ENCODE measurements at places on chromosomes 6 and 20.
A peak's percentile ranks its signal among the peaks of the same experiment; 100 is the strongest.

GRCh38 chr6:40888456-40888990, 150.5 kb downstream of the UNC5CL start:
- DNase-seq, result no peak

- DNase-seq, result no peak
These were observed 258.3 kb upstream of the FOXQ1 start for GRCh38 chr6:1053586-1053985.

DNA sequence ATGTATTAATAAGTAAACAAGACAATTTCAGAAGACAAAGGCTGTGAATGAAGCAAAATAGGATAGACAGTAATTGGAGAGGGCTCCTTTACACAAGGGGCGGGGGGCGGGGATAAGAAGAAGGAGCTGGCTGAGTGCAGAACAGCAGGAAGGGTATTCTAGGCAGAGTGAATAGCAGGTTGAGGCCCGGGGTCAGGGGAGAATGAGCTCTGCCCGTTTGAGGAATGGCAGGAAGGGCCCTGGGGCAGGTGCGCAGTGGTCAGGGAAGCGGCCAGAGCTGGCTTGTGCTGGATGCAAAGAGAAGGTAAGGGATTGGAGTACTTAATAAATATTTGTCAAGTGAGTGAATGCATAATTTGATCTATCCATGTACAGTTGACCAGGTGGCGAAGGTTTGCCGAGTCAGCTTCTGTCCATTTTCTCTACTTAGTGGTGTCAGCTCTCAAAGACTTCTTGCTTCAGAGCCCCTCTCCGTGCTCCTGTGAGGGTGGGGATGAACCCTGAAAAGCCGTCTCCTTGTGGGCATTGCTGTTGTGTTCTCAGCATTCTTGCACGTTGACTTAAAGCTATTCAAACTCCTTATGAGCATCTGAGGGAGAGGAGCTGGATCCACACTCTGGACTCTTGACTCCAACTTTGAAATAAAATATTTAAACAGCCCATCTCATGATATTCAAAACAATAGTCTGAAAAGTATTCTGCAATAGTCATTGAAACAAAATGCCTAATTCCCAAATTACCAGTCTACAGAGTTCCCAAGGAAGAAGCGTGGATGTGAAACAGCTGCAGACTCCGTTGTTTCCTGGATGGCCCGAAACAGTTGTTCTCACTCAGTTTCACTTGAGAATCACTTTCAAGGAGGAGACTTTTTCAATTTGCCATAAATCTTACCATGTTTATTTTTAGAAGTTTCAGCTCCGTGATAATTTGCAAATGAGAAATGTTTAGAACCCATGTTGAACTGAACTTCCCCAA, 105.1 kb downstream of the EDN3 start:
- no peak for DNase-seq

GRCh38 chr6:16766043-16766536, 4.8 kb upstream of the ATXN1 start:
- DNase-seq, result no peak

GRCh38 chr6:391559-392440, at the start of gene IRF4:
IRF4 (plus strand) TSS chr6:391752; CDS start chr6:393153, 1,401 bp downstream.
- DNase-seq, result peak; percentile 75

DNA sequence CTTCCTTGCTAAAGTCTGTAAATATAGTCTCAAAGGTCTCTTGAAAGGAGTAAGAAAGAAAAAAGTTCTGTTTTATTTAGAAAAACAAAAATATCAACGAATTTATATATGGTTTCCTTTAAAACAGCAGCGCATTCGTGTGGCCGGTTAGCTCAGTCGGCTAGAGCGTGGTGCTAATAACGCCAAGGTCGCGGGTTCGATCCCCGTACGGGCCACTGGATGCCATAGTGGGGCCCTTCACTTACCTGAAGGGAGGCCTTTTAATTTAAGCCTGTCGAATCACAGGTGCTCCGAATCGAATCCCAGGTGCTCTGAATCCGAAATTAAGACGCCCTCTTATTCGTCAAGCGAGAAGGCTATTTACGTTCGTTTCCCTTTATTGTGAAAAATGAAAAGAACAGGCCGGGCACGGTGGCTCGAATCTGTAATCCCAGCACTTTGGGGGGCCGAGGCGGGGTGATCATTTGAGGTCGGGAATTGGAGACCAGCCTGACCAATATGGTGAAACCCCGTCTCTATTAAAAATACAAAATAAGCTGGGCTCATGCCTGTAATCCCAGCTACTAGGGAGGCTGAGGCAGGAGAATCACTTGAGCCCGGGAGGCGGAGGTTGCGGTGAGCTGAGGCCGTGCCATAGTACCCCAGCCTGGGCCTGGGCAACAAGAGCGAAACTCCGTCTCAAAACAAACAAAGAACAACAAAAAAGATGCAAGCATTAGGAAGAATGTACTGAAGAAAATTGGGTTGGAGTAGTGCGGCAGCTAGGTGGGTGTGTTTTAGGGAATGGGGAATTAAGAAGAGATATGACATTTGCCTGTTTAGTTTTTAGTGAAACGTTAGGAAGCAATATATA, 195.8 kb upstream of the ZNF184 start:
- DNase-seq, result peak; percentile 6

GRCh38 chr20:52168116-52168515, 23.5 kb downstream of the ZFP64 start:
- no peak for DNase-seq

- DNase-seq, result no peak
These were observed 11.7 kb upstream of the SCUBE3 start for GRCh38 chr6:35202066-35202546.

- no peak for DNase-seq
These were observed 91.4 kb upstream of the ARID1B start for GRCh38 chr6:156685823-156686222.

DNA sequence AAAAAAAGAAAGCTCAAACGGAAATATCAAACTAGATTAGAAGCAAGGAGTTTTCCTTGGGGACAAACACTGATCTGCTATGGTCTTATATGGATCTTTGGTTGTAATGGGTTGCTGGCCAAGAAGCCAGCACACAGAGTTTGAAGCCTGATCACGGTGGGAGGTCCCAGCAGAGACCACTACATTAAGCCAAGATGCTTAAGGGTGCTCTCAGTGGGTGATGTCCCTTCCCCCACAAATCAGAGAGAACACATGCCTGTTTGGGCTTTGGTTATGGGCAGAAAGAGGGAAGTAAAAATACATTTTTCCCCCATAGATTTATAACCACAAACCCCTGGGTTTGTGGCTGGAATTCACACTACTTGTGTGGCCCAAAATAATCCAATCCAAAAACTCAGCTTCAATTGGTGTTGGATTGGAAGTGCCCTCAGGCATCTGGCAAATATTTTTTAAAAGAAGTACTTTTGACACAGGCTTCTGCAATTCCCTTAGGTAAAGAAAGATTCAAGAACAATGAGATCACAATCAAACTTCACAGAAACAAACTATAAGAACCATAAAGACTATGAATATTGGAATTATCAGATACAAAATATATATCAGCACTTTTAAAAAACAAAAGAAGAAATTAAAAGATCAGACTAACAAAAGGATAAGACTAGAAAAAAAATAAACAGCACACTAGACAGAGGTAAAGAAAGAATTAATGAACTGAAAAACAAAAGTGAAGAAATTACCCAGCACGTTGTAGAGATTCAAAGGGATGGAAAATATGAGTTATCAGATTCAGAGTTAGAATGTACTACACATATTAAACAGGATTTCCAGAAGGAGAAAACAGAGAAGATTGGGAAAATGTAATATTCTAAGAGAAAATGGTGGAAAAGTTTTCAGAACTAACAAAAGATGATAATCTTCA, 44.7 kb downstream of the ESF1 start:
- DNase-seq, result no peak

Measured in activated CD4-positive, CD25-positive, alpha-beta regulatory T cell (primary cell).